ENCODE measurements at places on chromosomes 5 and 9.

DNA sequence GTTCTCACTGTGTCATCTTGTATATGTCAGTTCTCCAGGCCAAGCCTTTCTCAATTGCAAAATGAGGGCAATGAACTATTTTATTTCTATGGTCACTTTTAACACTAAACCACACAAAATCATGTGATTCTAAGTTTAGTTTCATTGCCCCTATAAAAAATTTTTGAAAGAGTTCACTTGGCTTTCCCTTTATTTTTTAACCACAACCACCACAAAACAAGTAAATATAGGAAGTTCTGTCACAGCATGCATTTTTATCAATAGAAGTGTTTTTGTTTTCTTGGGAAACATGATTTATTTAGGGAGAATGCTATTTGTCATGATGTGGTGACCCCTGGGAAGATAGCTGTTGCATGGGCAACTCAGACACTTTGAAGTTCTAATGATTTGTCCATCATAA is 169.1 kb downstream of the CSNK1G3 start:
- DNase-seq: no peak

DNA sequence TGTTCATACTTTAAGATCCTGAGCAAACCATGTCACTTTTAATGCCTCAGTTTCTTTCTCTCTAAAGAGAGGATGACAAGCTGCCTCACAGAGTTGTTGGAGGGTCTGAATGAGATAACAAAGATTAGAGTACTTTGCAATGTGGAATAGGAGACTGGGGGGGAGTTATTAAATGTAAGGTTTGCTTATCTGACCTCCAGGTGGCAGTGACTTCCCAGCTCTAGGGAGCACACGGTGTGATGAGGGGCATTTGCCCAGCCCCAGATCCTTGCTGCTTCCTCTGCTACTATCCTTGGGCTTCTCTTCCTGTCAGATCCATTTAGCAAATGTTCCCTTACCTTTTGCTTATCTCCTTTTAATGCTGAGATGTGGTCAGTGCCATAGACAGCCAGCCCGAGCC is 30.7 kb downstream of the ENHO start:
- no peak for DNase-seq

DNA sequence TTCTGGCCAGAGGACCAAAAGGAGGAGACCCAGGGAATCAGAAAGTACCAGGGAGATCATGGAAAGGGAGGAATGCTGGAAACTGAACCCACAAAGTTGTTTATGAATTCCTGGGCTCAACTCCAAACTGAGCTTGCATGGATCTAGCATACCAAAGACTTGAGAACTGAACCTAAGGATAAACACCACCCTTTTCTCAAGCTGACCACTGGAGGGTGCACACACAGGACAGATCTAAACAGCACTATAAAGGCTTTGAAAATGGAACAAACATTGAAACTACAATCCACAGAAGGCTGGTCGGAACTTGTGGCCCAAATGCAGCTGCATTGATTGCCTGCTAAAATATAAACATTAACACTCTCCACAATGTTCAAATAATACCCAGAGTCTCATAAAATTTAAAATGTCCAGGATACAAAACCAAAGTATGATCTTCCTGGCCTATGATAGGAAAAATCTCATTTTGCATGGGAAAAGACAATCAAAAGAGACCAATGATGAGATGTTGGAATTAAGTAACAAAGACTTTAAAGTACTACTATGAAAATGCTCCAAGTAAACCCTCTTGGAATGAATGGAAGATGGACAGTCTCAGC is 15.6 kb upstream of the IRF1 start:
- DNase-seq: no peak

GRCh38 chr9:134534661-134535080 is 106.9 kb upstream of the COL5A1 start:
- no peak for DNase-seq

DNA sequence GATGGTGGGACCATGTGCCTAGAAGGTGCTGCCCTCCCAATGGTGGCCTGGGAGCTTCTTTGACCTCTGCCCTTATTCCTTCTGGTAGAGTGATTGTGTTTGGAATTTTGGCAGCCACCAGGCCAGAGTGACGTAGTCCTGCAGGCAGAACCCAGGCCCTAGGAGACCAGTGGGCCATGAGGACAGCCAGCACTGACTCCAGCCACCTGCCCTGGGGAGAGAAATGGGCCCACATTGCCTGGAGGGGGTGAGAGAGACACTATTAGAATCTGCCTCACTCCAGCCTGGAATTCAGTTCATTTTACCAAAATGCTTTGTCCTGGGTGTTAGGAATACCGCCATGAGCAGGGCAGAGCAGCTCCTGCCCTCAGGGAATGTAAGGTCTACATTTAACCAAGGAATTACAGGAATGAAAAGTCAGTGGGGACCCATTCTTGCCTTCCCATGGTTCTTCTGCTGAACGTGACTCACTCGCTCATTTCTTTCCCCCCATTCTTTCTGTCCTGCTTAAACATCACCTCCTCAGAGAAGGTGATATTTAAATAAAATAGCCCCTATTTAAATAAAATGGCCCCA is 5.5 kb upstream of the COL27A1 start:
- DNase-seq: no peak

DNA sequence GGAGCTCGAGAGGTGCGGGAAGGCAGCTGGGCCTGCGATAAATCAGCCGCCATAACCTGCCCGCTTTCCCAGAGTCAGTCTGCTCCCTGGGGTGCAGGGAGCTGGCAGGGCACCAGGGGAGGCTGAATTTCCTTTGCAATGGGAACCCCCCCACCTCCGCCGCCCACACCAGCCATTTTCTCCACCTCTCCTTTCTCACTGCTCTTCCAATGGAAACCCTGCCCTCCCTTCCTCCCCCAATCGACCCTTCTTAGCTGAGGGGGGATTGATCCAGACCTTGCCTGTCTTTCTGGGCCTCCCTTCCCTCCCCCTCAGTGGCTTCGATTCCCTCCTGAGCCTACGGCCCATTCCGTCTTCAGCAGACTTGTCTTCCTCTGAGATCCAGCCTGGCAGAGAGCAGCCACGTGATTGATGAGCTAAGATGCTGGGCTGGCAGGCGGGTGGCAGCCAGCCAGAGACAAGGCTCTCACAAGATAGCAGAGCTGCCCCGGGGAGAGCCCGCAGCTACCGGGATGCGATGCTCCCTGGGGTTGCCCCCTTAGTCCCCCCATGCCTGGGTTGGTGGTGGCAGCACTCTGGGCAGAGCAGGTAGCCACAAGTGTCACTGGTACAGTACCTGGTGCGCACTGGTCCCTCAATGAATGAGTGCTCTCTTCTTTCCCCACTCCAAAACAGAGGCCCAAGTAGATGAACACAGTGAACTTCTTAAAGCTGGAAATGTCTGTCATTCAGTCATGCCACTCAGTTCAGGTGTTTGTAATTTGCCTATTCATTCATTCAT is 53.7 kb upstream of the FABP6 start:
- peak; percentile 75 for DNase-seq

- no peak for DNase-seq
Observed at GRCh38 chr5:98205691-98206461, 567.6 kb upstream of the RGMB start.

DNA sequence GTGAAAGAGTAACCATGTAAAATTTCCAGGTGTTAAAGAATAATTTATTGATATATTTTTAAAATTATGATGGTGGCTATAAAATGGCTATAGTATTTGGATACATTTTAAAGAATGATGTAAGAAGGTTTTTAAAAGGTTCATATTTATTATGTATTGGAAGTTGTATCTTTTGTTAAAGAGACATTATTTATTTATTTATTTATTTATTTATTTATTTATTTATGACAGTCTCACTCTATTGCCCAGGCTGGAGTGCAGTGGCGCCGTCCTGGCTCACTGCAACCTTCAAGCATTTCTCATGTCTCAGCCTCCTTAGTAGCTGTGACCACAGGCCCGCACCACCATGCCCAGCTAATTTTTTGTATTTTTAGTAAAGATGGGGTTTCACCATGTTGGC is 89.5 kb upstream of the LHFPL2 start:
- no peak for DNase-seq

GRCh38 chr9:137825324-137825989 is 52.1 kb upstream of the CACNA1B start:
- no peak for DNase-seq

DNA sequence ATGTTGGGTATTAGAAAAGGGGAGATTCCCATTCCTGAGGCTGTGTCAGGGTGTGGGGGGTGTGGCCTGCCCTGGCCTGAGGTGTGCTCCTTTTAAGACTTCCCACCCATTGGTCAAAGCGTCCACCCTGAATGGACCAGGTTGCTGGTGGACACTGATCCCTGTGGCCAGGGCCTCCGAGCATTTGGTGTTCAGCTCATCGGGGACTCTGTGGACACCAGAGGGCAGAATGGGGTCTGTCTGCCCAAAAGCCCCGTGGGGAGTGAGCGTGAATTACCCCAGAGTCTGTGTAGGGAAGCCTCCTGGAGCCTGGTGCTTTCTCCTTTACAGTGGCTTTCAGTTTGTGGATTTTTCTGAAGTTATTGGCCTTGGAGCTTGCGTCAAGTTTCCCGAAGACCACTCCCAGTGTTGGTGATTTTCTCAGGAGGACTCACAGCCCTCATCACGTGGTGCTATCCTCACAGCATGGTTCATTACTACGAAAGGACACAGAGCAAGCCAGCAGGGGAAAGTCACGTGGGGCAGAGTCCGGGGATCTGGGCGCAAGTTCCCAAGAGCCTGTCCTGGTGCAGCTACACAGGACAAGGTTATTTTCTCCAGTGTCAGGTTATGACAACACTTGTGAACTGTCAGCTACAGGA is 55.5 kb downstream of the TENT4A start:
- no peak for DNase-seq

DNA sequence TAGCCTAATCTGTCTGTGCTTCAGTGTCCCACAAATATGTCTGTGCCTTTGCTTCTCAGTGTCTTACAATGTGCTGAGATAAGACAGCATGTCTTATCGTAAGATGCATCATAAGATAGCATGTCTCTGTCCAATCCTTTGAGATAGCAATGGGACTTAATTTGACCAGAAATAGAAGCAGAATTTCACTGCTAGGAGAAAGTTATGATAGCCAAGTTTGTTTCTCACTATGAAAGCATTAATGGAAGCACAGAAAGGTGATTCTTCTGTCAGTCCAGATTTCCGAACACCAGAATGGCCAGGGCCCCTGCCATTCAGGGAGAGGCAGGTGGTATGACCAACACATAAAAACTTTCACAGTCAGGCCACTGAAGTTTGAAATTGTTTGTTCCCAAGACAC is 111.4 kb downstream of the TRIM32 start:
- DNase-seq: no peak

DNA sequence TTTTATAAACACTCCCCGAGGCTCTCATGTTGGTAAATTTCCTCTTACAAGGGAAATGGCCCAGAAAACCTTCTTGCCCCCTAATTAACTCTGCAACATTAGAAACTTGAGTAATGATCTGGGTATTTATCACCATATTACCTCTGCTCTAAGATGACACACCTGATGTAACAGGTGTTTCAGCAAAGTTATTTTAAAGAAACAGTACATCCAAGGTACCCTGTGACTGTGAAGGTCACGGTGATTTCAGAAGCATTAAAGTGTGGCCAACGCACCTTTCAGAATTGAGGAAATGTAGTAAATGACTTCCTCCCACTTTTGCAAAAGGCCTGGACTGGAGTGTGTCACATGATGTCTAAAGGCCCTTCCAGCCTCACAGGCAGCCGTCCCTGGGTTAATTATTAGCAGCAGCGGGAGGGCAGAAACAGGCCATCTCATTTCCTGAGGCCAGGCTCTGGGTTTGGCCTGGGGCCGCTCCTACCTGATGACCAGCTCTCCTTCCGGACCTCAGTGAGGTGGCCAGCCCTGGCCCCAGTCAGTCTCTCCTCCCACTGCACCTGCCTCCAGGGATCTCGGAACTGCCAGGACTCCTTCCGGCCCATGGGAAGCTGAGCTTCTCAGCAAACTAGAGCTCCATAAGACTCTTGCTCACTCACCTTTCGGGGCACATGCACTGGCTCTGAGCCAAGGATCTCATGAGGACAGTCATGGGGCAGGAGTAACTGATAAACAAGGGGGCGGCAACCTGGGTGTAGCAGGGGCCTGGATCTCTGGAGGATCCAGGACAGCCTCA is 20.7 kb downstream of the PTPN3 start:
- no peak for DNase-seq

DNA sequence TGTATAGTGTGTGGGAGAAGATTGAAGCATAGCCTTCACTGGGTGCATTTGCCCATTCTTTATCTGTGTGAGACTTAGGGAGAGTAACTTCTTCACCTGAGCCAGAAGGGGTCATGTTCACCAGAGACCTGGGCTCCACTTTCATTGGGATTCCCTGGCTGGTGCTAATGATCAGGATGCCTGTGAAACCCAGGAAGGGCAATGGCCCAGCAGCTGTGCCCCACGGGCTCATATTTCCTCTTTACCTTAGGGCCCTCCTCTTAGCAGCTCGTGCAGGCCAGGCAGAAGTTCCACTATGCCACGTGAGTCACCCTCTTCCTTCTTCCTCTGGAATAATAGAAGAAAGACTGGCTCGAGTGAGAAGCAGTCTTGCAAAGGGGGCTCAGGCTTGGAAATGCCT is 5.0 kb downstream of the PPARGC1B start:
- DNase-seq: no peak

DNA sequence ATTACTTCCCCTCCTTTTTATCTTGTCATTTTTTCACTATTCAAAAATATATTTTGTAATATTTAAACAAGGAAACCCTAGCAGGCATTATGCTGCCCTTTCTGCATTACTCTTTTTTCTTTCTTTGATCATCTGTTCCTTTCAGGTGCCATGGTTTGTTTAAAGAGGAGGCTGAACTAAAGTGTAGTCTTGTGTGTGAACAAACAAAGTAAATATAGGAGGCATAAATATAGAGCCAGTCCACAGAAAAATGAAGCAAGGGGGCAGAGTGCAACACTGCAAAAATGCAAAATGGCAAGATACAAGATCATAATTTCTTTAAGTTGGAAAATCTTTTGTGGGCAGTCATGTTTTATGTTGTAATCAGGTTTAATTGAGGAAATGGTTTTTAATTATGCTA is 947.3 kb upstream of the COX7C start:
- no peak for DNase-seq

DNA sequence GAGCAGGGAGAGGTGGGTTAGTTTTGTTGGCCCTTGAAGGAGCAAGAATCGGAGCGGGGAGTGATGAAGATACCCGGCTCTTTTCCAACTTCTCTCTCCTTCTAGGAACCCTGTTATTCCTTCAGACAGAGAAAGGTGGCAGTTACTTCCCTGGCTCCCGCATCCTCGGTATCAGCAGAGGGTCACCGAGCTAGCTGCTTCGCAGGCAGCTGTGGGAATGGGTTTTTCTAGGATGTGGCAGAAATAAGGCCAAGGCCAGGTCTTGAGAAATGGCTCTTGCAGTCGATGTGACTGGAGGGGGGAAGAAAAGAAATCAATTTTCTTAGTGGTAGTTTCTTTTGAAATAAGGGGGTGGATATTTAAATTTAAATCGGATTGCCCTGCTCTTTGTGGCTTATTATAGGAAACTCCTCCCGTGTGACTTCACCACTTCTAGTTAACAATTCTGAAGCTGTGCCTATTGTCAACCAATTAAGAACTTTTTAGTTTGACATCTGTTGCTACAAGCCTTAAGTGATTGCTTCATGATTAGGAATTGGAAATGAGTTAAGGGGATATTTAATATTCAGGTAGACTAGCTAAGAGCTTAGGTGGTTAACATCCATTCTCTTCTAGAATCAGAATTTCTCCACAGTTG is 1.4 kb downstream of the SAP30L start:
- DNase-seq: no peak

GRCh38 chr9:101999441-101999840 is 261.0 kb upstream of the GRIN3A start:
- DNase-seq: no peak

GRCh38 chr5:146151970-146152369 is 30.5 kb downstream of the LARS1 start:
- DNase-seq: no peak

Data from NCI-H1436 (cell line).